ENCODE measurements at places on chromosomes 3 and 15.

- no peak for DNase-seq
Observed at GRCh38 chr15:99340347-99340746, 89.1 kb downstream of the LRRC28 start.

DNA sequence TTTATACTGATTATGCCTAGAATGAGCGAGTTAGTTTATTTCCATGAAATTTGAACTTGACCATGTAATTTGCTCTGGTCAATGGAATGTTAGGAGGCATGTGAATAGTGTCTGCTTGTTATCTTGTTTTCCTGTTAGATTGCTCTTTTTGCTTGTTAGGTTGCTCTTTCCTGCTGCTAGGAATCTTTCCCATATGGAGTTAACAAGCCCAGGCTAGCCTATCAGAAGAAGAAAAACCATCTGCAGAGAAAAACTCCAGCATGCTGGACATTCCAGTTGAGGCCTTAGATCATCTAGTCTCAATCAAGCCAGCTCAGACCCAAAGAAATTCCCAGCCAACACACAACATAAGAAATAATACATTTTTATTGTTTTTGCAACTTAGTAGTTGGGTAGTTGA, 470.2 kb upstream of the AGTR1 start:
- no peak for DNase-seq

GRCh38 chr3:141076797-141077571, 25.8 kb downstream of the SPSB4 start:
- DNase-seq: no peak

- no peak for DNase-seq
Observed at GRCh38 chr3:18079062-18079461, 336.6 kb upstream of the TBC1D5 start.

GRCh38 chr15:81894061-81894460, 151.8 kb downstream of the MEX3B start:
- no peak for DNase-seq

DNA sequence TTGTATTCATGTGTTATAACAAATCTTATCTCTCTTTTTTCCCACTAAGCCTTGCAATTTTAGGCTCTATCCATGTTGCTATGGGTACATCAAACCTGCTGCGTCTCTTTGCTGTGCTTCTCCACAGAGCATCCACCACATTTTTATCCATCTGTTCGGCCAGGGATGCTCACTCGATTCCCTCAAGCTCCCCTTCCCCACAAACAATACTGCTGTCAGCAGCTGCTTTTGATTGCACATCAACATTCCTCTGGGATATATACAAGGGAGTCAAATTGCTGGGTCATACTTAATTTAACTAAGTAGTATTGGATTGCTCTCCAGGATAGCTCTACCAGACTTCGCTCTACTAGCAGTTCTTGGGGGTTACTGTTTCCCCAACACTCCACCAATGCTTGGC, 36.8 kb downstream of the TMEM108 start:
- no peak for DNase-seq

- DNase-seq: no peak
Observed at GRCh38 chr15:58777107-58777506, 6.0 kb downstream of the MINDY2 start.

DNA sequence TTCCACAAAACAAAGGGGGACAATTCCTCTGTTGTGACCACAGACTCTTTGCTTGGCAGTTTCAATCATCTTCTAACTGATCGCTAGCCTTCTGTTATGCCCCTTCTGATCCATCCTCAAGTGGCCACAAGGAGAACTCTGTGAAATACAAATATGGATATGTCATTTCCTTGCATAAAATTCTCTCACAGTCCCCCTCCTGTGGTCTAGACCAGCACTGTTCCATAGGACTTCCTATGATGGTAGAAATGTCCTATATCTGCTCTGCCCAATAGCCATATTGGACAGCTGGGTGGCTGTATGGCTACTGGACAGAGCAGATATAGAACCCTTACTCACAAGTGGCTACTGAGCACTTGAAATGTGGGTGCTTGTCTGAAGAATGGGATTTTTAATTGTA, 25.9 kb upstream of the SNRK start:
- no peak for DNase-seq

GRCh38 chr15:84681831-84682230, 23.8 kb upstream of the NMB start:
- no peak for DNase-seq

- DNase-seq: no peak
Observed at GRCh38 chr3:50651920-50652529, 22.7 kb upstream of the DOCK3 start.

- DNase-seq: no peak
Observed at GRCh38 chr3:163048881-163049280, 1552.3 kb downstream of the OTOL1 start.

GRCh38 chr3:21417991-21418390, 333.0 kb downstream of the ZNF385D start:
- no peak for DNase-seq

DNA sequence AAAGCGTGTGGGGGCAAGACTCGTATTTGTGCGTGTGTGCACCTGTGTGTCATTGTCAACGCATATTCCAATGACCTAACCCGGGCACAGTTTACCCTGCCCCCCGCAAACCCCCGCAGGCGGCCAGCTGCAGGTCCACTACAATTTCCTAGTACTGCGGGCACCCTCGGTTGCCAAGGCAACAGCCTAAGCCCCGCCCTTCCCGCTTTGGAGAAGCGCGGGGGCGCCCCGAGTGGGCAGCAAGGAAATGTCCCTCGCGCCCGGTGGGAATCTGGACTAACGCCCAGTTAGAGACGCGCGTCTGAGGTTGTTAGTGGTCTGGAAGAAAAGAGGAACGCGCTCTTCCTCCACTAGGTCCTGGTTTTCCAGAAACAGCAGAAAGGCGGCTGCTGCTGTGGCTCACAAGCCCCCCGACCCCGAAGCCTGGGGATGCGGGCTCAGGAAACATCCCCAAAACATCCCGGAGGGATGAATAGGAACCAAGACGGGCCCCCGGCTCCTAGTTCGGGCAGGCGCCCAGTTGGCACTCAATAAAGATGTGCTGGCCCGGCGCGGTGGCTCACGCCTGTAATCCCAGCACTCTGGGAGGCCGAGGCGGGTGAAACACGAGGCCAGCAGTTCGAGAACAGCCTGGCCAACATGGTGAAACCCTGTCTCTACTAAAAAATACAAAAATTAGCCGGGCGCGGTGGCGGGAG, 1.1 kb downstream of the ABHD14A start:
- DNase-seq: no peak

GRCh38 chr3:169955406-169955805, 11.2 kb upstream of the SEC62 start:
- DNase-seq: no peak

GRCh38 chr15:87713475-87713879, 543.1 kb downstream of the NTRK3 start:
- DNase-seq: no peak

DNA sequence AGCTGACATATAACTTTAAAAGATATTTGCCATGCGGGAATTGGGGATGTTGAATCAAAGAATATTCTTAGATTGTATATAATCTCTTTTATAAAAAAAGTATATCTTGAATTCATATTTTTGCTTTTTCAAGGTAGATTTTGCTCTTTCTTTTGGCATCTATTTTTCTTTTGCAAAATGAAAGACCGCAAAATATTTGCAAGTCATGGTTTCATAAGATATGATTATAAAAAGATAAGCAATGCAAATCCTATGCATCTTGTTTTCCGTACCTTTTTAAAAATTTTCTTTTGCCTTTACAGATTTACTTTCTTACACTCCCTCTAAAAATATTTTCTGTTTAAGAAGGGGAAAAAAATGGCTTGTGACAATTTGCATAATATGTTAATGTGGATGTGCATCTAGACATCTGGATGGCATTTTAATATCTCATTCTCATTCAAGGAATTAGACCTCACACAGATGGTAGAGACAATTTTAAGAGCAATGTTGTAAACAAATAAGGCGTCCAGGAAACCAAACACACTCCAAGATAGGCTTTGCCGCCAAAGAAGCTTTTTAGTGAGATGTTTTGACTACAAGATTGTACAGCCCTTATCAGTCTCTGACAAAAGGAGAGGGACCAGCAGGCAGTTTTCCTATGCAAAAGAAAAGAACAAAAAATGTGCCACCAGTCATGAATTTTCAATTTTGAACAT, 371.1 kb downstream of the CHL1 start:
- DNase-seq: no peak

- DNase-seq: no peak
Observed at GRCh38 chr3:56086355-56086754, 381.9 kb downstream of the ERC2 start.

- DNase-seq: no peak
Observed at GRCh38 chr3:123163141-123163540, 38.6 kb upstream of the SEC22A start.

GRCh38 chr3:182909318-182910040, 70.9 kb downstream of the DCUN1D1 start:
- DNase-seq: no peak

GRCh38 chr15:57647791-57648130, 56.1 kb downstream of the MYZAP start:
- no peak for DNase-seq

- DNase-seq: no peak
Observed at GRCh38 chr3:72193771-72194430, 409.0 kb upstream of the PROK2 start.

GRCh38 chr3:27345493-27345892, 23.7 kb downstream of the NEK10 start:
- DNase-seq: no peak

GRCh38 chr3:48727511-48727910, 10.5 kb upstream of the IP6K2 start:
- no peak for DNase-seq

DNA sequence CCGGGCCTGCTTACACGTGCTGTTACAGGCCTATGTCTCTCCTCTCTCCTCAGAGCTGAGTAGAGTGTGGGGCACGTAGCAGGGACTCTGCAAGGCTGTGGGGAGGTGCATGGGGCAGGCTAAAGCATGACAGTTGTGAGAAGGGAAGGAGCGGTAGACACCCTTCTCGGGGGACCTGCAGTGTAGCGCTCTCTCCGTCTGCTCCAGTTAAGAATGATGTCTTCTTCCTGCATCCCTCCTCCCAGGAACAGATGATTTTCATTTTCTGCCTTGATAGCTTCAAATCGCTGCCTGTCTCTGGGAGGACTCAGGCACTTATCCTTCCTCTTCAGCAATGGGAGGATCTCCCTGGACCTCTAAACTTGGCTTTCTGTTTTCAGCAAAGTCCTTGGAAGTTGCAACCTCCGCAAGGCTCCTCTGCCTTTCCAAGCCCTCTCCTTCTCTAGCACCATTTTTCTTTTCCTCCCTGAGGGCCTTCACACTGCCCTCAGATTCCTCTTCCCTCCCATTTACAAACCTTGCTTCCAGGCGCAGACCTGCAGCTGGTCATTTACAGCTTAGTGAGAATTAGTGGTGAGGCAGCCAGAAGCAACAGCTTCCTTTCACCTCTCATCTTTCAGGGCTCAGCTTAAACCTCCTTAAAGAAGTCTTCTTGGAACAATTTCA, 23.4 kb upstream of the TLE3 start:
- DNase-seq: no peak

GRCh38 chr3:24396338-24396737, 98.3 kb downstream of the THRB start:
- DNase-seq: no peak

GRCh38 chr3:11909726-11910125, 63.0 kb upstream of the TAMM41 start:
- DNase-seq: no peak

DNA sequence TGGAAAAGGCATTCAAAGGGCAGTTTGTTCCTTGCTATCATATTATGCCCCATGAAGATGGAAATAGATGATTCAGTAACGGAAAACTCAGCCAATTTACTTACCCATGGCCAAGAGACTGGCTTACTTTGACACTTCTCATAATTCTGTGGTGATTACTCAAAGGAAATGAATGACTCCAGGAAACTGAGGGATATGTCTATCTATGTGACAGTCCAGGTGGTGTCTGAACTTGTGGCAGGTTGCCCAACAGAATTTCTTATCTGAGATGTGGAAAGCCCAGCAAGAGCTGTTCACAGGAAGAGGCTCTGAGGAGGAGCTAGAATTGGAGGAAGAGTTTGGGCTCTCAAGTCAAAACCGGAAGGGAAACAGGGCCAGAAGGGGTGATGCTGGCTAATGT, 91.2 kb downstream of the KCNAB1 start:
- no peak for DNase-seq

- no peak for DNase-seq
Observed at GRCh38 chr3:59043391-59043790, 6.4 kb downstream of the CFAP20DC start.

- DNase-seq: no peak
Observed at GRCh38 chr3:8579096-8579495, 65.5 kb downstream of the SSUH2 start.
